A172 (cell line): ENCODE measurements at places on chromosomes 4 and X.

- no peak for DNase-seq
Observed at GRCh38 chrX:49260221-49260985, 4.1 kb downstream of the FOXP3 start.

- DNase-seq, result no peak
Observed at GRCh38 chr4:122842984-122843531, 16.4 kb downstream of the FGF2 start.

- DNase-seq, result no peak
Observed at GRCh38 chr4:101411926-101412325, 64.6 kb upstream of the PPP3CA start.

GRCh38 chr4:35125995-35126712 lies 1118.2 kb downstream of the ARAP2 start:
- no peak for DNase-seq

- no peak for DNase-seq
Observed at GRCh38 chr4:21901281-21901680, 47.3 kb downstream of the KCNIP4 start.

GRCh38 chrX:24018809-24019208 lies 8.2 kb downstream of the KLHL15 start:
- DNase-seq, result no peak

GRCh38 chr4:24910499-24910898 lies 2.3 kb downstream of the CCDC149 start:
- no peak for DNase-seq

- peak; percentile 75 for DNase-seq
Observed at GRCh38 chr4:128393101-128393704, 105.6 kb upstream of the PGRMC2 start.
